ENCODE measurements at places on chromosomes 2 and 18. TPM values are rescaled to one million over a fixed set of nuclear protein-coding genes. Genes with fewer than 3 reads are reported as not detected.
A peak's percentile ranks its signal among the peaks of the same experiment; 100 is the strongest.

The CFAP210 gene
- not detected for total RNA-seq

The GRB14 gene
- total RNA-seq = 2.9 TPM

The LYG2 gene
- total RNA-seq = not detected

The GPR39 gene
- 0.09 TPM for total RNA-seq

The PLEKHB2 gene
- 22.3 TPM for total RNA-seq

DNA sequence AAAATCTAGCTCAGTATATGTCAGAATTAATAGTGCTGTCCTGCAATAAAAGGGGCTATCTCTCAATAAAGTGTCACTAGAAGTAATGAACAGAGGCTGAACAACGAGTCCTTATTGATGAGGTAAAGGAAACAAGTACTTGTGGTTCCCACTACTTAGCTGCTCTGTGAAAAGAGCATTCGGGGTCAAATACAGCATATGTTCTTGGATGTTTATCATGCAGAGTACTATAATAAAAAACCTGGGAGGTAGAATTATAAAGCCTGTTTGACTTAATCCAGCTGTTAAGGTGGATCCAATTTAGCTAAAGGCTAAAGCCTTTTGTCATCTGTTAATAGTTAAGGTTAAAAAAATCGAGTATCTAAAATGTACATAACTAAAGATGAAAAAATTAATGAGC, 32.4 kb downstream of the SLC35F5 start:
- H3K27me3 ChIP-seq = no peaks in the 10 kb centered on the region
- no peak overlapping the region for H3K27ac ChIP-seq
- no peaks in the 10 kb centered on the region for H3K4me1 ChIP-seq
- DNase-seq = no peak
- no peak overlapping the region for H3K4me3 ChIP-seq
- peaks cover 11% of the 10 kb centered on the region for H3K36me3 ChIP-seq

DNA sequence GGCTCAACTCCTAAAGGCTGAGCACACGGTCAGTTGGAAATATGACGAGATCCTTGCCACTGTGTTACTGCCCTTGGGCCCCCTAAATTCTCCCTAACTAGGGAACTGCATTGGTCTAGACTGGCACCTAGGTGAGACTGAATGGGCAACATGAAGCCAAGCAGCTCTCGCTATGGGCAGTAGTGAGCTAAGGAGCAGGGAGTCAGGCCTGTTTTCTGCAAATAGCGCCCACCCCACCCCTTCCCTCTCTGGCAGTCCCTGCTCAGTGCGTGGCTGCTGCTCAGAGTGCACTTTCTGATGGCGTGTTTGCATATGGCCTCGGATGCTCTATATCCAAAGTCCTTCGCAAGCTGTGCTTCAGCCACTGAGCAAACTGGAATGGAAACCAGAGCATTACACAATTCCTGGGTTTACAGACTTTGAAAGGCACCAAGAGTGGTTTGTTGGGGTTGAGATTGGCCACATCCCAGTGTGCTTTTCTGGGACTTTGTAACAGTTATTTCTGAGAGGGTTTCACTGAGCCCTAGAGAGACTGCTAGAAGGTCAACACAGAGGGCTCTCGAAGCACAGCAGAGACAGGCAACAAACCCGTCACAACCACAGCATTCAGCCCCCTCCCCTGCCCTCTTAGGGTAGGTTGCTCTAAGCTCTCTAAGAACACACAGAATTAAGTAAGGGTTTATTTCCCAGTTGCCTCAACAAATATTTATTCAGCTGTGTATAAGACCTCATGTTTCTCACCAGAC, 419.9 kb downstream of the STK39 start:
- no peak overlapping the region for H3K27ac ChIP-seq
- H3K36me3 ChIP-seq = no peaks in the 10 kb centered on the region
- H3K4me1 ChIP-seq = no peaks in the 10 kb centered on the region
- DNase-seq = no peak
- H3K27me3 ChIP-seq = no peaks in the 10 kb centered on the region
- H3K4me3 ChIP-seq = no peak overlapping the region

DNA sequence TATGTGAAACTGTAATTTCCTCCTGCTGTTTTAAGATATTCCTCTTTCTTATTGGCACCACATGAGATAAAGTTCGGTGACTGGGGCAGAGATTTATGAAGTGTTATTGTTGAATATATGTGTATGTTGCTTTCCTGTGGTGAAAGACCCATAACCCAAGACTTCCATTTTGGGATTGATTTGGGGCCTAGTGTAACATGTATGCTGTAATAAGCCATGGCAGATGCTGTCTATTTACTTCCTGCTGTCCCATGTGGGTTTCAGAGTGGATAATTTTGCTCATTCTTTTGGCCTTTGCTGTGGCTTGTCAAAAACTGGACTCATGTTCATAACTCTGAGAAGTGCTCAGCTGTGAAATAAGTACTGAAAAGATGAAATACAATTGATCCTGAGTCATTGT, 10.8 kb upstream of the MYO1B start:
- DNase-seq = peak; percentile 97
- H3K36me3 ChIP-seq = no peaks in the 10 kb centered on the region
- H3K4me1 ChIP-seq = peaks cover 7% of the 10 kb centered on the region
- no peaks in the 10 kb centered on the region for H3K27me3 ChIP-seq
- peak overlapping the region; percentile 29 for H3K27ac ChIP-seq

- no peaks in the 10 kb centered on the region for H3K27me3 ChIP-seq
- no peak for DNase-seq
- H3K36me3 ChIP-seq = no peaks in the 10 kb centered on the region
Observed at GRCh38 chr18:63928331-63928730, 20.6 kb downstream of the SERPINB10 start.

- H3K27ac ChIP-seq = no peak overlapping the region
- no peak for DNase-seq
- no peaks in the 10 kb centered on the region for H3K27me3 ChIP-seq
Observed at GRCh38 chr18:68017385-68017784, 500.9 kb upstream of the DSEL start.

- no peak overlapping the region for H3K27ac ChIP-seq
- H3K27me3 ChIP-seq = no peaks in the 10 kb centered on the region
- DNase-seq = no peak
- no peaks in the 10 kb centered on the region for H3K4me1 ChIP-seq
Observed at GRCh38 chr2:141611981-141612380, 518.8 kb downstream of the LRP1B start.

DNA sequence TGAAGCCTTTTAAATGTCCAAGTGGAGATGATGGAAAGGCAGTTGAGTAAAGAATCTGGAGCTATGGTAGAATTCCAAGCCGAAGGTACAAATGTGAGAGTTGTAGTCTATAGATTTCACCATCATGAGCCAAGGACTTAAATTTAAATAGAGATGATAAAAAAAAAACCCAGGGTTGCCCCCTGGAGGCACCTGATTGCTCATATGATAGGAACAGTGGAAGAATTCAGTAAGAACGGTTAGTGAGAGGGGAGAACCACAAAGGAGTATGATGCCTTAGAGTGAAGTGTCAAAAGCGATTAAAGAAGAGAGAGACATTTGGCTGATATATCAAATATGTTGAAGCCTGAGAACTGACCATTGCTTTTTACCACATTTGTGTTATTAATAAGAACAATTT, 11.9 kb downstream of the NYAP2 start:
- no peaks in the 10 kb centered on the region for H3K36me3 ChIP-seq
- no peak for DNase-seq
- H3K27me3 ChIP-seq = no peaks in the 10 kb centered on the region
- H3K4me1 ChIP-seq = no peaks in the 10 kb centered on the region

DNA sequence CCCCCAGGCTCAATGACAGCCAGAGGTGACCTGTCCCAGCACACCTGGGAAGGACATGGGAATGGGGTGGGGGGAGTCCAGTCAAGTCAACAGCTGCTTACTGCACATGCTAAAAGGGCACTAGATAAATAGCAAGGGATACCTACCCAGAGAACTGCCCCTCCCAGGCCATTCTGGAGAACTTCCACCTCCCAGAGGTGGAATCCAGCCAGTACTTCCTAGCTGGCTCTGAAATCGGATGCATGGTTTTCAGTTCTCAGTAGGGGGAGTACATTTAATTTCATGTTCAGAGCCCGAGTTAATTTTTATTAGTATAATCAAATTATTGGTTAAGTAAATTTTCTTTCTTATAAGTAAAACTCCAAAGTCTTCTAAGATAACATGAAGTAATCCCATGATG, 28.9 kb upstream of the ITGA6 start:
- DNase-seq = peak; percentile 42
- peaks cover 36% of the 10 kb centered on the region for H3K4me1 ChIP-seq
- H3K36me3 ChIP-seq = no peaks in the 10 kb centered on the region
- peak overlapping the region; percentile 45 for H3K27ac ChIP-seq
